ENCODE measurements at places on chromosomes 2 and 18. TPM values are rescaled to one million over a fixed set of nuclear protein-coding genes. Genes with fewer than 3 reads are reported as not detected.

ARL5A gene
- 39.6 TPM for total RNA-seq

DOK6 gene
- total RNA-seq = not detected

EFEMP1 gene
- total RNA-seq = not detected

GAL3ST2 gene
- total RNA-seq = not detected

ADAM23 gene
- total RNA-seq = not detected

AGXT gene
- total RNA-seq = not detected

COL6A3 gene
- 1.4 TPM for total RNA-seq

PMAIP1 gene
- total RNA-seq = 24.1 TPM

COPS9 gene
- total RNA-seq = 111 TPM

OSR1 gene
- not detected for total RNA-seq

LYG2 gene
- total RNA-seq = not detected

ABI2 gene
- 34.0 TPM for total RNA-seq

CRYGC gene
- total RNA-seq = not detected

POTEC gene
- not detected for total RNA-seq

EFHD1 gene
- total RNA-seq = 0.86 TPM

WDR43 gene
- 92.5 TPM for total RNA-seq

TUBA3E gene
- total RNA-seq = not detected

C2orf92 gene
- 12.4 TPM for total RNA-seq

MEIS1 gene
- not detected for total RNA-seq

UBXN2A gene
- 9.7 TPM for total RNA-seq

Data from T-helper 1 cell treated with Interleukin-12 subunit alpha and Interleukin-12 subunit beta and Interleukin-4 antibody, amounts not matched to agents 30 ng/mL and 1 ng/mL, for 36 hours (primary cell).